ENCODE measurements at places on chromosomes 3 and 15.

DNA sequence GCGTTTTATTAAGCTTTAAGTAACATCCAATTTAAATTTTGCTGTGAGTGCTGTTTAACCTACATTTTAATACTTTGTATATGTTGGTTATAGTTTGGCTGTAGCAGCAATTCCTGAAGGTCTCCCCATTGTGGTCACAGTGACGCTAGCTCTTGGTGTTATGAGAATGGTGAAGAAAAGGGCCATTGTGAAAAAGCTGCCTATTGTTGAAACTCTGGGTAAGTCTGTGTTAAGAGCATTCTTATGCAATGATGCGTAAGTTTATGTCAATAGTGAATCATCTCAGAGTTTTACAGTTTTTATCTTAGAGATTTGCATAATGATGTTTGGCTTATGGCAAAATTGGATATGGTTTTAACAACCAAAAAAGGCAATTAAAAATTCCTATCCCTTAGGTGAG lies 62.7 kb downstream of the ASTE1 start:
- no peak for DNase-seq

GRCh38 chr3:133745981-133746711 lies at the start of gene TF:
TF (plus strand) TSS chr3:133746393; CDS start chr3:133746441, 48 bp downstream.
- DNase-seq, result no peak

- no peak for DNase-seq
These were observed 80.6 kb downstream of the CCR1 start for GRCh38 chr3:46127503-46127902.

GRCh38 chr15:93645594-93645993 lies 556.6 kb upstream of the RGMA start:
- DNase-seq, result no peak

DNA sequence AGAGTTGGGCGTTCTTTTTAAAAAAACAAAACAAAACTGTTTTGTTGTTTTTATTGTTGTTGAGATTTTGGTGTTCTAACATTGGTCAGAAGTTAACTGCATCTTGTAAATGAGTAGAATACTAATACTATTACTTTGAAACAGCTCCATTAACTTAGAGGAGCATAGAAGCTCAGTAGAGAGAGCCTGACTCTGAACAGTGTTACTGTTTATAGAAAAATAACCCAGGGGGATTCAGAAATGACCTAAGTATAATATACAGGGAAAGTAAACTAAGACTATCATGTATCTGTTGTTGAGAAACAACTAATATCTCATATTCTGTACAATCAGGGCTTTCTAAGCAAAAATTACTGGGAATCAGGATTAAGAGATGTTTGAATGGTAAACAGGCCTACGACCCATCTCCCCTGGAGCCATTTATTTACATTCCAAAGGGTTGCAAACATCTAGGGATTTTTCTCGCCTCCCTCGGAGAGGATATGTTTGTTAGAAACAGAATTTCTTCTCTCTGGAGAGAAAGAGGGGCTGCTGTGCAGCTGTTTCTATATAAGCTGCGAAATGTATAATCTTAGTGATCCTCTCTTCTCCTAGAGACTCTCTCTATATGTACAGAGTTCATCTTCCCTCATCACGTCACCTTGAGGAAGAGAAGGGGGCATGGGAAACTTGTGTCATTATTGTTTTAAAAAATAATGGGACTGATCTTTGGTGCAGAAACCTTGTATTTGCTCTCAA lies 827.5 kb upstream of the DPPA4 start:
- DNase-seq, result no peak

- no peak for DNase-seq
These were observed 20.1 kb downstream of the TGM4 start for GRCh38 chr3:44894485-44894884.

DNA sequence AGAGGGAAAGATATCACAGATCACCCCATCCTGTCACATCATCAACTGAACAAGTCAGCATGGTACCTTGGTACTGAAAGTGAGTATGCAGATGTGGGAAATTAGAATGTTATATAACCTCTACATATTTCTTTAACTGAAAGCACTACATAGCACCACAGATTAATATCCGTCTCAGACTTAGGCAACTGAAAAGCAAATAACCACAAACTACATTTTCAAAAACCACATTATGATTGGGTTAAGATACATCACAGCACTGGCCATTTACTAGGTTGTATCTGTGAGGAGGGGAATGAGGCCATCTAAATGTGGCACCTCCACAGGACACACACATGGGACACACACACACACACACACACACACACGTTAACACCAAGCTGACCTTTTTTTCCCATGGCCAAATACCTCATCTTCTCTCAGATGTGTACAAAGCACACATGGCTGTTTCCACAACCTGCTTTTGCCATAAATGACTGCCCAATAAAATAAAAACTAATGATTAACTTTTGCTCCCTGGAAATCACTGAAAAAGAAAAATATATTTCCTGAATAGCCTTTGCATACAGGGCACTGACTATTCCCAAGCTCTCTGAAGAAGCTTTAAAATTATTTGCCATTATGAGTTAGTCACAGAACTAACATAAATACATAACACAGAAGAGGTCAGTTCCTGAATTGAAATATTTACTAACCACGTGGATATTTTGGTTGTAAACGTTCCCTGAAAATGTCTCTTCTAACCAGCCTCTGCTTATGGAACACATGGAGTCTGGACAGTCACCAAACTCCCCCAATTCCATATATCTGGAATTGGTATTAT lies 60.1 kb downstream of the SUMF1 start:
- no peak for DNase-seq

DNA sequence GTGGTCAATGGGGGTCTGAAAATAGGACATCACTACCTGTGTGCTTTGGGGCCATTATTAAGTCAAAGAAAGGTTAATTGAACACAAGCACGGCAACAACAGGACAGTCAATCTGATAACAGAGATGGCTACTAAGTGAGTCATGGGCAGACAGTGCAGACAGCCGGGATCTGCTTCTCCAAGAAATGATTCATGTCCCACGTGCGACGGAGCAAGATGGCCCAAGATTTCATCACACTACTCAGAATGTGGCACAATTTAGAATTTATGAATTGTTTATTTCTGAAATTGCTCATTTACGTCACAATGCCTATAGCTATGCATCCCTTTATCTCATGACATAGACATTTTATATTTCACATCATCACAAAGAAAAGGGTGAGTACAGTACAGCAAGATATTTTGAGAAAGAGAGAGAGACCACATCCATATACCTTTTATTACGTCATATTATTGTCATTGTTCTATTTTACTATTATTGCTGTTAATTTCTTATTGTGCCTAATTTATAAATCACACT lies 770.6 kb upstream of the NR2F2 start:
- DNase-seq, result no peak

- no peak for DNase-seq
These were observed 339.8 kb downstream of the THSD4 start for GRCh38 chr15:71455107-71455506.

- peak; percentile 78 for DNase-seq
These were observed at the start of gene IL17RD for GRCh38 chr3:57164657-57165573. IL17RD (minus strand) TSS chr3:57165353; CDS start chr3:57165286, 67 bp downstream.

DNA sequence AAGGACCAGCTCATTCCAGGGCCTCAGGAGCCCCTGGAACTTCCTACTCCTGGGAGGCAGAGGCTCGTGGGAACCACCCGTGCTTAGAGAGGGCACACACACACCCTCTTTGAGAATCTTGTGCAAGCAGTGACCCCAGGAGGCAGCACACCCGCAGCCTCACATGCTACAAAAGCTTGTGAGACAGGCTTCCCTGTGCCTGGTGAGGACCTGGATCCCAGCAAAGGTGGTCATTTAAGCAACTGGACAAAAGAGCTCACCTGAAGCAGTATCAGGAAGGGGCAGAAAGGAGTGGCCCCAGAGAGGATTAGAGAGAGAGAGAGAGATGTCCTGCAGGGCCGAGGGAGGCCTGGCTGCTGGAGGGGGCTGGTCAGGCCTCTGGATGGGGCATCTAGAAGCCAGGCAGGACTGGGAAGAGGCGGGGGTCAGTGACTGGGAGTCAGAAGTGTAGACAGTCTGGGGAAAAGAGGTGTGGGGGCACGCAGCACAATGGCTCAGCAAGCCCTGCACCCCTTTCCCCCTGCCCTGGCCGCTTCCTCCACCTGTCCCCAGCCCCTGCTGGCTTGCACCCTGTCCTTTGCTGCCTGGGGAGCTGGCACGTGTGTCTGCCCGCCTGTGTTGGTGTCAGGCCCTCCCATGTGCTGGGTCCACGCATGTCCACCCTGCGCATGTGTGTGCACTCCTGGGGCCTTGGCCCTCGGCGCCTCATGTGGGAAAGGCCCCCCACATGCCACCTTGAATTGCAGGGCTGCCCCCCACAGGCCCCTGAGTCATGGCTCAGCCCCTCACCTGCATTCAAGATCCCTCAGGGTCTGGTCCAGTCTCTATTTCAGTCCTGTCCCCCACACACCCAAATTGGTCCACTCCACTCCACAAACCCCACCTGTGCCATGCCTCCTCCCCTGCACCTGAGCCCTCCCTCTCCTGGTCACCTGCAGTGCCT lies 36.9 kb downstream of the TSPAN3 start:
- DNase-seq, result no peak

GRCh38 chr3:68424796-68425460 lies 507.4 kb downstream of the TAFA4 start:
- no peak for DNase-seq

- no peak for DNase-seq
These were observed 260.8 kb downstream of the GABRG3 start for GRCh38 chr15:27231811-27232210.

GRCh38 chr3:78969483-78969882 lies 798.3 kb downstream of the ROBO1 start:
- no peak for DNase-seq

DNA sequence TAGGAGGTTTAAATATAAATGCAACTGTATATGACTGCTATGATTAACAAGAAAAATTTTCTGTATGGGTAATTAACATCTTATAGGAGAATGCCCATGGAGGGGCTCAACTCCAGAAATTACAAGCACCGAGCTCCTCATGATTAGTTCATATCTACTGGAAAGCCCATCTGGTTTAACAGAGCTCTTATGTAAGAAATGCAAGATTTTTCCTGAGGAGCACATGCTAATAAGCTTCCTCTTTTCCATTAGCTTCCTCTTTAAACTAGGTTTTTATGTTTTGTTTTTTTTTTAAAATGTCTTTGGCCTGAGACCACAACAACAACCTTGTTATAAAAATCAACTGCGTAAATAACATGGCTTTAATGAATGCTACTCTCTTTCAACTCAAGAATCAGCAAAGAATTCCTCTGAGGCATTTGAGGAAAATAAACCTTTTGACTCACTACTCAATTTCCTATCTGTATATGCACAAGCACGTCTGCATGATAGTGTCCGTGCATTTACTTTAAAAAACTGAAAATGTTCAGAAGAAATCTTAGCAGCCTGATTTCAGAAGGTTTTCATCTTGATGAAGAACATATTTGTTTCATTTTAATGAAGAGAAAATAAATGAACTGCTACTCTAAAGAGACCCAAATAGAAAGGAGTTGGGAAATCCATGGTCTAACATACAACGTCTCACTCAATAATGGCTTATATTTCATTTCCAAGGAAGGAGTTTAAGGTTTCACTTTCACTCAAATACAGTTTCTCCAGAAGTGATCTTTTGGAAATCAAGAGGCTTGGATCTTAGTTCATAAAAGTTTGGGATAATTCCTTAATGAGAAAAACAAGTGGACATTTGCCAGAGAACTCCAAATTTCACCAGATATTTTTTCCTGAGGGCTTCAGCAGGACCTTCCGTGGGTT lies 180.8 kb downstream of the KCNAB1 start:
- DNase-seq, result no peak

DNA sequence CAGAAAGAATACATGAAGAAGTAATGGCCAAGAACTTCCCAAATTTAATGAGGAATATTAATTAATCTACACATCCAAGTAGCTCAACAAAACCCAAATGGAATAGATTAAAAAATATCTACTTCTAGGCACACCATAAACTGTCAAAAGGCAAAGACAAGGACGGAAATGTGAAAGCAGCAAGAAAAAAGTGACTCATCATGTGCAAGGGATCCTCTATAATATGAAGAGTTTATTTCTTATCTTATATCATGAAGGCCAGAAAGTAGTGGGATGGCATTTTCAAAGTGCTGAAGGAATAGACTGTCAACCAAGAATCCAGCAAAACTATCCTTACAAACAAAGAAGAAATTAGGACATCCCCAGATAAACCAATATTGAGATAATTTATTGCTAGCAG lies 73.9 kb upstream of the PRICKLE2 start:
- no peak for DNase-seq

DNA sequence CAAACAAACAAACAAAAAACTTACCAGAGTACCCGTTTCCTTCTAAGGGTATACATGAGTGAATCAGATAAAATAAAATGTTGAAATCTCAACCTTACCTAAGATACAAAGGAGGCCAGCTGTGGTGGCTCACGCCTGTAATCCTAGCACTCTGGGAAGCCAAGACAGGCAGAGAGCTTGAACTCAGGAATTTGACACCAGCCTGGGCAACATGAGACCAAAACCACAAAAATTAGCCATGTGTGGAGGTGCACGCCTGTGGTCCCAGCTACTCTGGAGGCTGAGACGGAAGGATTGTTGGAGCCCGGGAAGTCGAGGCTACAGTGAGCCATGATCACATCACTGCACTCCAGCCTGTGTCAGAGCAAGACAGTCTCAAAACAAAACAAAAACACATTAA lies 11.0 kb upstream of the FAM219B start:
- no peak for DNase-seq

DNA sequence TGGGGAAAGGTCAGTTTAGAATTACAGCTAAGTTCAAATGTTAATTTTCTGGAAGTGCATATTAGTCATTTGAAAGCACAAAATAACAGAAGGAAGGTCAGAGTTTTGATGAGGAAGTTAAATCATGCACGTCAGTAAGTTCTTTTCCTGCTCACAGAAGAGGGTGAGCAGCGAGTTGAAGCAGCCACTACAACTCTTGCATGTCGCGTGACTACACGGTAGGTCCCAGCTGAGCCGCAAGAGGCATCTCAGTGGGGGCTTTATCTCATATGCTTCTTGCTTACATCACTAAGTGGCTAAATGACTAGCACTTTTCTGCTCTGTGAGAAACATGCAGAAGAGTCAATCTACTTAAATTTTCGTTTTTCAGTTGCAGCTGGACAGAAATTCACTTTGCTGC lies 21.3 kb upstream of the SEC62 start:
- no peak for DNase-seq

DNA sequence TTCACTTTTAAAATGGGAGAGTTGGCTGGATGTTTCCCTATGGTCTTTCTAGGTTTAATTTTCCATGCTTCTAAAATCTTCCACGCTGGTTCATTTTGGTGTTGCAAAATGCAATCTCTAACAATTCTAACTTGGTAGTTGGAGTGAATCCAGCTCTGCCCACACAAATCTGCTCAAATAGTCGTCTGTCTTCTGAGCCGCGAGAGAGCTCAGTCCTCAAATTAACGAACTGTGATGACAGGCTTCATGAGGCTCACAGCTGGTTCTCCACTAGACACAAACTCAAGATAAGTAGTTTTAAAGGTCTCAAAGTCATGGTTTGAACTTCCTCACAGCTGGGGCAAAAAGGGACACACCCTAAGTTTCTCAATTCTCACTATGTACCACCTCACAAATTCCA lies 178.6 kb upstream of the LYSMD4 start:
- DNase-seq, result no peak

GRCh38 chr3:194396539-194396858 lies 2.6 kb downstream of the GP5 start:
- DNase-seq, result no peak

Data from NCI-H345 (cell line).